ENCODE measurements at places on chromosomes 5 and 9. TPM values are rescaled to one million over a fixed set of nuclear protein-coding genes. Genes with fewer than 3 reads are reported as not detected.

The PDE6A gene
- not detected for polyA plus RNA-seq

The NRG2 gene
- polyA plus RNA-seq: not detected

The LRRC19 gene
- polyA plus RNA-seq: not detected

The DOCK2 gene
- 0.47 TPM for polyA plus RNA-seq

DNA sequence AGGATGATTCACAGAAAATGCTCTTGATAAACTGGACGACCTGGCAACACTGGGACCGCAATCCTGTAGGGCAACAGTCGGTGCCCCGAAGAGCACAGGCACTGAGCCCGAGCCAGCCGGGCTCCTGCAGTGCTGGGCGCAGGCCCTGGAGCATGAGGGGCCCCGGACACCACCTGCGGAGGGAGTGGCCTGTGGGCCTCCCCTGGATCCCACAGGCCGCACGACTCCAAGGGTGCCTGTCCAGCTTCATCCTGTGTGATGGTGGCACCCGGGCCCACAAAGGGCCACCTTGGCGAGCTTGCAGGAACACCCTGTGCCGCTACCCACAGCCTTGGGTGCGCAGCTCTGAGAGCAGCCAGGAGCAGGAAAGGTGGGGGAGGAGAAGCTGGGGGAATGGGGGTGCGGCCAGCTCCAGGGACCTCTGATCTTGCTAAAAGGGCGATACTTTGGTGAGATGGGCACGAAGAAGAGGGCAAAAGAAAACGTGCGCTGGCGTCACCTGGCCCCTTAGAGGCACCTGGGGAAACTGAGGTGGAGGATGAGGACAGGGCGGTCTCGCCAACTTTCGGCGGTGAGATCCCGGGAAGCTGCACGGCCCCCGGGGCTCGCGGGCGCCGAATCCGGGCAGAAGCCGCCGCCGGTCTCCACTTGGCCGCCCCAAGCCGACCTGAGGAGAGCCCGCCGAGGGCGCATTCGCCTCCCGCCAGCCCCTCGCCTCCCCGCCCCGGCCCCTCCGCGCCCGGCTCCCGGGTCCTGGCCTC lies 722 bp downstream of the TBC1D9B start:
- DNase-seq: peak; percentile 7
- H3K27me3 ChIP-seq: no peaks in the 10 kb centered on the region
- peak overlapping the region; percentile 99 for H3K4me3 ChIP-seq
- H3K4me1 ChIP-seq: peaks cover 7% of the 10 kb centered on the region
- H3K36me3 ChIP-seq: peaks cover 25% of the 10 kb centered on the region
- peak overlapping the region; percentile 59 for H3K27ac ChIP-seq

GRCh38 chr5:73726606-73727231 lies 100.7 kb downstream of the ARHGEF28 start:
- no peak for DNase-seq
- H3K4me1 ChIP-seq: peaks cover 6% of the 10 kb centered on the region
- no peaks in the 10 kb centered on the region for H3K27me3 ChIP-seq
- H3K36me3 ChIP-seq: no peaks in the 10 kb centered on the region
- H3K4me3 ChIP-seq: no peak overlapping the region

DNA sequence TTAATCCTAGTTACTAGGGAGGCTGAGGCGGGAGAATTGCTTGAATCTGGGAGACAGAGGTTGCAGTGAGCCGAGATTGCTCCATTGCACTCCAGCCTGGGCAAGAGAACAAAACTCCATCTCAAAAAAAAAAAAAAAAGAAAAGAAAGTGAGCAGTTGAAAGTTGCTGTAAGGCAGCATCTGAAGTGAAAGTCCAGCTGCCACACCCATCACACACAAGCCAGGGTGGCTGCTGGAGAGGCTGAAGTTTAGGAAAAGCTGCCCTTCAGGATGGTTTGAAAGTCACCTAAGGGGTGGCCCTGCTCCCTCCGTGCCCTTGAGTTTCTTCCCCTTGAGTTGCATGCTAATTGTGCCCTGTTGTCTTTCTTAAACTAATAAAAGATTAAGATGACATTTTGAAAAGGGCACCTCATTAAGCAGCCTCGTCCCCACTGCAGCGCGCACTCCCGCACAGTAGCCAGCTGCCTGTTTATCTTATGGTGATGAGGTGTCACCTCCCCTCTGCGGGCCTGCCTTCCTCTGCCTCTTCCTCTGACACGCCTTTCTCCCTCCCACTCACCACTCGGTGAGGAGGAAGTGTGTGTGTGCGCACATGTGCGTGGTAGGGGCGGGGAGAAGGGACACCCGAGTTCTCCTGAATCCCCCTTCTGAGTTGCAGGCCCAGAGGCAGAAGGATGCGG lies 104.2 kb upstream of the PANK3 start:
- no peaks in the 10 kb centered on the region for H3K36me3 ChIP-seq
- DNase-seq: no peak
- no peaks in the 10 kb centered on the region for H3K27me3 ChIP-seq
- no peaks in the 10 kb centered on the region for H3K4me1 ChIP-seq
- H3K4me3 ChIP-seq: no peak overlapping the region

DNA sequence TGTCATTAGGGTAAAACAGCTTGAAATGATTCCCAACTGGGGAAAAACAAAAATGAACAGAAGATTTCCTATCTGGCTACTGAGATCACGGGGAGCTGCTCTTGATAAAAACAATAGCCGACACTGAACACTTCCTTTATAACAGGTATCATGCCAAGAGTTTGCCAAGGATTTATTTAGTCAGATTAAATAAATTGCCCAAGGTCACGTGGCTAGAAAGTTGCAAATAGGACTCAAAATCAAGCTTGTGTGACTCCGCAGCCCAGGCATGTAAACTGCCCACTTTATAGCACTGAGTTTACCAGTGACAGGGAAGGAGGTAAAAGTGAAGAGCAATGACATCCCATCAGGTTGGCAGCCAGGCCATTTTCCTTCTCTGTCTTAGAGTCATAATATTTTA lies 120.7 kb upstream of the ZNF618 start:
- DNase-seq: no peak
- no peak overlapping the region for H3K4me3 ChIP-seq
- no peaks in the 10 kb centered on the region for H3K36me3 ChIP-seq
- peaks cover 34% of the 10 kb centered on the region for H3K27me3 ChIP-seq
- H3K27ac ChIP-seq: no peak overlapping the region
- no peaks in the 10 kb centered on the region for H3K4me1 ChIP-seq

- no peak for DNase-seq
- H3K27ac ChIP-seq: no peak overlapping the region
- H3K27me3 ChIP-seq: no peaks in the 10 kb centered on the region
- no peaks in the 10 kb centered on the region for H3K36me3 ChIP-seq
These were observed 246.3 kb upstream of the MAP3K1 start for GRCh38 chr5:56569076-56569475.

GRCh38 chr5:151134228-151134627 lies 23.4 kb downstream of the ANXA6 start:
- H3K36me3 ChIP-seq: peaks cover 86% of the 10 kb centered on the region
- H3K4me1 ChIP-seq: no peaks in the 10 kb centered on the region
- H3K27me3 ChIP-seq: no peaks in the 10 kb centered on the region
- H3K4me3 ChIP-seq: no peak overlapping the region
- DNase-seq: no peak

DNA sequence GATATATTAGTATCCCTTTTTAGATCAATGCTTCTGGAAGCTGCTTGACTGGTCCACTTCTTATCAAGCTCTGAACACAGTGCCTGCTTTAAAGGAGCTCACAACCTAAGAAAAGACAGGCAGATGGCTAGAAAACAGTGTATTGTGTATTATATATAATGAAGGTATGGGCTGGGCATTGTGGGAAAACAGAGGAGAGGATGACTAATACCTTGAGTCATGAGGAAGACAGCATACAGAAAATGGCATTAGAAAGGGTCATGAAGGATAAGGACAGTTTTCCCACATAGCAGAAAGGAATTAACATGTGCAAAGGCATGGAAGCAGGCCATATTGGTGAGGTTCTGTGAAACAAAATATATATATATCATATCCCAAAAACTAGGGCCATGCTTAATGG lies 309.6 kb downstream of the MLLT3 start:
- no peak overlapping the region for H3K27ac ChIP-seq
- H3K4me3 ChIP-seq: no peak overlapping the region
- no peaks in the 10 kb centered on the region for H3K36me3 ChIP-seq

Measured in IMR-90 (cell line).